ENCODE measurements at places on chromosomes 4 and X.
A peak's percentile ranks its signal among the peaks of the same experiment; 100 is the strongest.

GRCh38 chr4:73538162-73538561, 56.6 kb downstream of the AFM start:
- DNase-seq = no peak

DNA sequence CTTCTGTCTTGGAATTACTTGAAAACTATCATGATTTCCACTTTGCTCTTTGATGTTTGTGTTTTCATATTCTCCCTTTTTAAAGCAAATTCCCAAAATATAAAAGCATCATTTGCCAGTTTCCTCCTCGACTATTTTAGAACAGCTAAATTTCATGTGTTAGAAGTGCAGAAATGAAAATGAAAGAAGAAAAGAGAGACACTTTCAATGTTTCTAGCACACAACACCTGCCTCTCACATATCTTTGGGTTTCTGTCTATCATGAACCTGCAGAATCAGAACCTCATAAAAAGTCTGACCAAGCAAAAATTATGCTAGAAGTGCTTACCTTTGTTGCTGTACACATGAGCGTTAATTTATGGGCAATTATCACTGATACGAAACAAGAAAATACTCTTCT, 1.9 kb upstream of the NEUROG2 start:
- no peak for DNase-seq

DNA sequence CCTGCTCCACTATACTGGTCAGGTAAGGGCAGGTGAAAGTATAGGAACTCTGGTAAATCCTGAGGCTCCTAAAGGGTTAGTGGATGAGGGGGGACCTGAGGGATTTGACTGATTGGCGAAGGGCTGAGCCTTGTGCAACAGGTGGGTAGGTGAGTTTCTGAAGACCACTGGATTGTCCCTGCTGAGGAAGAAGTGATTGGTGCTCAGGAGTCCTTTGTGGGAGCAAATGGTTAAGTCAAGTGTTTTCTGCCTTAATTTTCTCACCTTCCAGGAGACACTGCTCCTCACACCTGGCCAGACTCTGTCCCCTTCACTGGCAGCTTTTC, 156.6 kb downstream of the AMMECR1 start:
- DNase-seq = no peak

GRCh38 chr4:101280866-101281600, 66.3 kb downstream of the PPP3CA start:
- DNase-seq = no peak

- DNase-seq = no peak
These were observed 29.6 kb downstream of the MED14 start for GRCh38 chrX:40705658-40706312.

DNA sequence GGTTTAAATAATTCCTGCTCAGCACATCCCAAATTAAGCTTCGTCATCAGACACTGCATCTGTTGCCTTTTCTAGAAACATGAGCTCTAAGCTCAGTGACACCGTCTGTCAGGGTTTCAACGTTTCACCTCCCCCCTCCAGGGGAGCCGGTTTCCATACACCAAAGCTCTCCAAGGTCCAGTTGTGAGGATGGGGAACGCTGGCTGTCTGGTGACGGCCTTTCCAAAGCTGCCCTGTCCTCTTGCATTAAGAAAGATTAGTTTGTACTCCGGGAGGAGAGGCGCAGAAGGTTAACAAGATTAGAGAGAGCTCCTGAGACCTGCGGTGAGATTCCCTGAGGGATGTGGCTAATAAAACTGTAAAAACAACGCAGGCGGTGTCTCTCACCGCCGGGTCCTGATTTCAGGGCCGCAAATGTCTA, 43.2 kb downstream of the ASMT start:
- DNase-seq = no peak

GRCh38 chr4:168841000-168841671, 168.9 kb downstream of the CBR4 start:
- DNase-seq = no peak

GRCh38 chr4:88242144-88242543, 42.2 kb downstream of the PPM1K start:
- DNase-seq = peak; percentile 3

DNA sequence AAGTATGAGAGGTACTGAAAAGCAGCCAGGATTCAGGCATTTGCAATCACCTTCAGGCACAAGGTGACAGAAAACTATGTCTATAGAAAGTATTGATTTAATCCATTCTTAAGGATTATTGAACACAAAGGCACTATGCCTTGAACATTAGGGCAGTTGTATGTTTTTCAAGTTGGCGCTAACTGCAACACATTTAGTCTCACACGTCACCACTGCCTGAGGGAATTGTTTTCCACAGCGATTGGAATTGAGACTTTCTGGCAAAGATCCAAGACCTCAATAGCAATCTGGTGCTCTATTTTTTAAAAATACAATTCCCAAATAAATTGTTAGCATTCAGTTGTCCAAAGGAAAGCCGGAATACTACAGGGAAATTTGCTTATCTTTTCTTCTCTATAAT, 52.7 kb upstream of the FTHL17 start:
- DNase-seq = no peak

GRCh38 chr4:146110871-146111485, 64.5 kb upstream of the LSM6 start:
- DNase-seq = no peak

- peak; percentile 13 for DNase-seq
These were observed 65.7 kb upstream of the PAGE1 start for GRCh38 chrX:49761481-49761880.

- no peak for DNase-seq
These were observed 42.7 kb downstream of the DDX60 start for GRCh38 chr4:168275836-168276235.

DNA sequence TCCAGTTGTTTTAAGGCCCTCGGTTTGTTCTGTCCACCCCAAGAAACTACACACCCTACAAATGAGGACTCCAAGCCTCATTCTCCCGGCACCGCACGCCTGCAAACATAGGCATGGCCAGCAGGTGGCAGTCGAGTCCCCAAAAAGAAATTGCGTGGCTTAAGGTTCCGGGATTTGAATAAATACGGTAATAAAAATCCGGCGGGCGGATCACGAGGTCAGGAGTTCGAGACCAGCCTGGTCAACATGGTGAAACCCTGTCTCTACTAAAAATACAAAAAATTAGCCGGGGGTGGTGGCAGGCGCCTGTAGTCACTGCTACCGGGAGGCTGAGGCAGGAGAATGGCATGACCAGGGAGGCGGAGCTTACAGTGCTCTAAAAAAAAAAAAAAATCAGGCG, 21.8 kb upstream of the CSF2RA start:
- peak; percentile 41 for DNase-seq

DNA sequence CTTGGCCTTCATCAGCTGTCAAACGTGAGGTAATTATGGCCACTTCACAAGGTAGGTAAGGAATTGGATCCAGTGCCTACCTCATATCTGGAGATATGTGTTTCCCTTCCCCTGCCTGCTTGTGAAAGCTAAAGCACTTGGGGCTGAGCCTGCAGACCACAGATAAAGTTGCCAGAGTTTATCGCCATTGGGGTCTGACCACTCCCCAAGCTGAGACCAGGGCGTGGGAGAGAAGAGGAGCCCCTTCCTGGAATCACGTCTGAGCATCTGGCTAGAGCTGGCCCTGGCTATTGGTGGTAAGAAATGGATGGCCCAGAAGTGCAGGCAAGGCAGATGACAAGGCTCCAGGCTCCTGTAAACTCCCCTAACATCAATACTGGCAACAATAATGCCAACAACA, 2.7 kb downstream of the ALAS2 start:
- no peak for DNase-seq

- no peak for DNase-seq
These were observed 88.4 kb downstream of the PDE5A start for GRCh38 chr4:119540249-119540648.

- peak; percentile 76 for DNase-seq
These were observed 44.4 kb downstream of the SEL1L3 start for GRCh38 chr4:25818371-25818871.

DNA sequence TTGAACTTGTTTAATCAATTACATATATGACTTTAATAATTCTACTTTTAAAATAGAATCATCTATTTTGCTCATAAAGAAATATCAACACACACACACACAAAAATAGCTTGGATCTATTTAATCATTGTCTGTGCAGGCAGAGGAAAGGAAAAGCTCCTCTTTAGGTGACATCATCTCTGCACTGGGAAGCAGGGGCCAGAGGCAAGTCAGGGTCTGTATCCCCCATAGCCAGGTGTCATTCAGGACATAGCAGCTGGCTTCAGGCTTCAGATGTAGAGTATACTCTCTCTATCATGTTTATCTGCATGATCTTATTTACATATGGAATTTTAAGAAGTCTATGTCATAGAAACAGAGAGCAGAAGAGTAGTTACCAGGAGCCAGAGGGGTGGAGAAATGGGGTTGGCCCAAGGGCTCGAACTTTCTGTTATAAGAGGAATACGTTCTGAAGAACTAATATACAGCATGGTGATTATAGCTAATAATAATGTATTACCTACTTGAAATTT, 110.4 kb upstream of the LDB2 start:
- no peak for DNase-seq

- peak; percentile 92 for DNase-seq
These were observed 14.2 kb upstream of the MID1 start for GRCh38 chrX:10634392-10635161.

GRCh38 chr4:185004562-185005218, 13.6 kb upstream of the HELT start:
- DNase-seq = no peak

DNA sequence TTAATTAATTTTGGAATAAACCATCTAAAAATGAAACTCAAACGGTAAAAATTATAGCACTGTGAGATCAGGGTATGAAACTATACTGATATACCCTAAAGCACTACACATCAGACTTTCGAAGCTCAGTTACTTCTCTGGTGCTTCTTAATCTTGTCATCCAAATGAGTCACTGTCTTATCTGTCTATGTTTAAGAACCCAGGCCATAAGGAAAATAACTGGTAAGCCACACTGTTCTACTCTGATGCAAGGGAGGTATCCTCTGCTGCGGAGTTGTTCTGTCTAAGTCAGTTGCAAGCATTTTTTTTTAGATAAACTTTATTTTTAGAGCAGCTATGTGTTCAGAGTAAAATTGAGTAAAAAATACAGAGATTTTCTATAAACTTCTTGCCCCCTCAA, 830.8 kb upstream of the POU3F4 start:
- DNase-seq = no peak

GRCh38 chr4:91268913-91269312, 1034.9 kb upstream of the GRID2 start:
- DNase-seq = no peak

- peak; percentile 15 for DNase-seq
These were observed 102.1 kb upstream of the AP1S2 start for GRCh38 chrX:15956681-15957080.

DNA sequence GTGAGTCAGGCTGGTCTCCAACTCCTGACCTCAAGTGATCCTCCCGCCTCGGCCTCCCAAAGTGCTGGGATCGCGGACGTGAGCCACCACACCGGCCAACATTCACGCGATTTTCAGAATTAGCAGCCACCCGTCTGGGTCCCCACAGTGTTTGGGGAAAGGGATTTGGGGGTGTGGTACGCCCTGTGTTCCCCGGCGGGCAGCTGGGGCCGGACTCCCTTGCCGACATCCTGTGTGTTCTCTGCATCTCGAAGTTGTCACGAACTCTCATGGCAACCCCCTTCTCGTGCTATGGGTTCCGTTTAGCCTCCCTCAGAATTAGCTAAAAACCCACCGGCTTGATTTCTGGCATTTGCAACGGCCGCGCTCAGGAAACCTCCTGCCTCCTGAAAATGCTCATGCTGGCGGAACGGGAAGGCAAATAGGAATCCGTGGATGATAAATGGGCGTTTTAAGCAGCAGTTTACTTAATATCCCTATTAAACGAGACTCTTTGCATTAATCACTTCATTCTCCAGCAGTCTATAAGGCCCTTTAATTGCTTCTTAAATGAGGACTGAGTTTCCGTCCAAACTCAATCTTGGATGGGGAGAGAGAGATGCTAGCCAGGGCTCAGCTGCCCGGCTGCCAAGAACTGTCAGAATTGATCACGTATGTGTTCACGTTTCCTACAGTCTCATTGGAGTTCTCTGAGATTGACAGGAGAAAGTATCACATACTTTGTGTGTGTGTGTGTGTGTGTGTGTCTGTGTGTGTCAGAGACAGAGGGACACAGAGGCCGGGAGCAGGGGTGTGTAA, 78.9 kb upstream of the PPP2R3B start:
- DNase-seq = no peak

GRCh38 chr4:41989994-41990364, 351 bp upstream of the SLC30A9 start:
- DNase-seq = no peak

GRCh38 chr4:69830560-69831269, 29.2 kb downstream of the SULT1E1 start:
- peak; percentile 84 for DNase-seq

DNA sequence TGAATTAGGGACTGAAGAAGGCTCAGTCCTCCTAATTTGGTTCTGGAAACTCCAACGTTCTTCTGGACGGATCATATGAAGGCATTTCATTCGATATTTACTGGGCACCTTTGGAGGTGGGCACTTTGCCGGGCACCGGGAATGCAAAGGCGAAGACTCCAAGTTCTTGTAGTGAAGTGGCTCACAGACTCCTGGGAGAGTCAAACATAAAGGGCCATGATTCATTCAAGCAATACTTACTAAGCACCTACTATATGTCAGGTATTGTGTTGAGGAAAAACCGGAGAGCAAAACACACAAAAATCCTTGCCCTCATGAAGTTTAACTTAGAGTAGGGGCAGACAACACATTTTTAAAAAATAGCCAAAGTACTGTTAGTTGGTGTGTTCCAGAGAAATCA, 17.0 kb upstream of the ERCC6L start:
- no peak for DNase-seq

DNA sequence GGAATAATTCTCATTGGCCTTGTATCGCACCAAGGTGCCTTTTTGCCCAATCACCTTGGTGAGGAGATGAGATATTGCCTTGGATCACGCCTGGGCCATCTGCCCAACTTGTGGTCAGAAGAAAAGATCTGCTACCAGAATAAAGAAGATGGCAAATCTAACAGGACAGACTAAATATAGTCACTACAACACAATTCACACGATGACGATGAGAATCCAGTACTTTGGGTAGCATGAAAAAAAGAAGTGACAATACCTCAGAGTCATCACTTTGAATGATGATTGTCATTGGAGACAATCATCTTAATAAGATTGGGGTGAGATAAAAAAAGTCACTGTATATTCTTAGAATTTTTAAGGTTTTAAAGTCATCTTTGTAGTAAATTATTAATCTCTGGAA, 7.3 kb upstream of the MSL3 start:
- no peak for DNase-seq
